ENCODE measurements at places on chromosomes 2 and 18.

DNA sequence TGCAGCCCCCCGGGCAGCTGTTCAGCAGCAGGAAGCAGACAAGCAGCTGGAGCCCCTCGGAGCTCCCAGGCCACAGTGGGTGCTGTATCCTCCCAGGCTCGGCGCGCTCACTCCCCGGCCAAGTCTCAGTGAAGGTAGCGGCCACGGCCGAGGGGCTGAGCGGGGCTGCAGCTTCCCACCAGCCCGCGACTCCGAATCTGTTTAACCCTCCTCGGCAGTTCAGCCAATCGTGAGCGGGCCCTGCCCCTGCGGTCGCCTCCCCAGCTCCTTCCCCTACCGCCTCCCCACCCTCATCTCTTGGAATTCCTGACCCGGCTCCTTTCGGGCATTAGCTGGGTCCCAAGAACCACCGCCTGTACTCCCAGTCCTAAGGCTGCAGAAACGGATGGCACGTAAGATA is at the start of gene RESP18:
Gene RESP18, minus strand, starts transcription at position 203 of the 400 bp plus-strand sequence.
- peaks cover 95% of the 10 kb centered on the region for H3K27me3 ChIP-seq
- no peaks in the 10 kb centered on the region for H3K4me1 ChIP-seq
- H3K4me3 ChIP-seq: no peak within 1 kb of the TSS
- DNase-seq: no peak
- H3K36me3 ChIP-seq: no peaks in the 10 kb centered on the region

DNA sequence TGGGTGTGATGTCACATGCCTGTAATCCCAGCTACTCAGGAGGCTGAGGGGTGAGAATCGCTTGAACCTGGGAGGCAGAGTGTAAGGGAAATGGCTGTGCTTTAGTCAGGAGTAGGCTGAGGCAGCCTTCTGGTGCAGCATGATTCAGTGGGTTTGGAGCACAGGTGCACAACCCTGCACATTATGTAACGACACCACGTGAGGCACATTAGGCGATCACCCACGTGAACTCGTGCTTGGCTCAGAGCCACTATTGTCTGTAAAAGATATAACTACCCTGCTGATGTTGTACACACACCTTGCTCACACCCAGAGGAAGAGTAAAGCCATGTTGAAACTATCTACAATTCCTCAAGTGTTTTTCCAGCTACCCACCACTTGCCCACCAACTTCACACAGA is 54.8 kb upstream of the ZC3H15 start:
- H3K27me3 ChIP-seq: no peaks in the 10 kb centered on the region
- H3K36me3 ChIP-seq: peaks cover 6% of the 10 kb centered on the region
- H3K27ac ChIP-seq: no peak overlapping the region
- no peak overlapping the region for H3K4me3 ChIP-seq

- no peak overlapping the region for H3K27ac ChIP-seq
- DNase-seq: no peak
- no peaks in the 10 kb centered on the region for H3K36me3 ChIP-seq
- peaks cover 11% of the 10 kb centered on the region for H3K27me3 ChIP-seq
Observed at GRCh38 chr18:32701313-32701712, 71.5 kb downstream of the KLHL14 start.

DNA sequence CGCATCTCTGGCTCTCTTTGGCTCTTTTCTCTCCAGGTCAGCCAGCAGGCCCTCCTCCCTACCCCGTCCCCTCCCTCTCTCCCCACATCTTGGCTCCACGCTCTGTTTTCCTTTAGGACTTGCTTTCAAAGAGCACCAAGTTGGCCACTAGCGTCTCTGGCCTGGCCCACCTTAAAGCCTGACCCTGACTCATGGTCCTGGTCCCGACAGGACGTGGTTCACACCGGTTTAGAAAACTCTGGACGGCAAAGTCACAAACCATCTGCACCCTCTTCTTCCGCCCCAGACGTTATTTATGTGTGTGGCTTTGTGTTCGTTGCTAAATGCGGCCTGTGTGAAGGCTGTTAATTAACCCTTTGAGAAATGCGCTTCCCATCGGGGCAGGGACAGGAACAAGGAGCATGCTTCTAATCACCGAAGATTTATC is 169.0 kb upstream of the HAAO start:
- no peaks in the 10 kb centered on the region for H3K36me3 ChIP-seq
- H3K4me1 ChIP-seq: peaks cover 30% of the 10 kb centered on the region
- H3K4me3 ChIP-seq: no peak overlapping the region
- peak overlapping the region; percentile 78 for H3K27ac ChIP-seq

DNA sequence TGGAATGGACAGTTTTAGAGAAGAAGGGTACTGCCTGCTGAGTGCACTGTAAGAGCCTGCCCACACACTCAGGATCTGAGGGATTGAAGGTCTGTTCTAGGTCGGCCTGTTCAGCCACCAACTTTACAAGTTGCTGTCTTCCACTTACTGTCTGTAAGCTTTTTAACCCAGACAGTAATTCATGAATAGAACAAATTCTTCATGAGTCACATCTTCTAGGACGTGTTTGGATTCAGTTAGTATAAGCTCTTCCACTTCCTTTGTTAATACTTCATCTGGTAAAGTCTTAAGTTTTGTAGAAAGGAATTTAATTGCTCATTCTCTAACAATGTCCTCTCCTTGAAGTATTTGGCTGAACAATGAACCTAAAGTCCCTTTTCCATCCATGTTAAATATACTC is 74.6 kb downstream of the PDE11A start:
- no peaks in the 10 kb centered on the region for H3K27me3 ChIP-seq
- DNase-seq: no peak
- no peak overlapping the region for H3K4me3 ChIP-seq
- no peaks in the 10 kb centered on the region for H3K36me3 ChIP-seq
- H3K27ac ChIP-seq: no peak overlapping the region

DNA sequence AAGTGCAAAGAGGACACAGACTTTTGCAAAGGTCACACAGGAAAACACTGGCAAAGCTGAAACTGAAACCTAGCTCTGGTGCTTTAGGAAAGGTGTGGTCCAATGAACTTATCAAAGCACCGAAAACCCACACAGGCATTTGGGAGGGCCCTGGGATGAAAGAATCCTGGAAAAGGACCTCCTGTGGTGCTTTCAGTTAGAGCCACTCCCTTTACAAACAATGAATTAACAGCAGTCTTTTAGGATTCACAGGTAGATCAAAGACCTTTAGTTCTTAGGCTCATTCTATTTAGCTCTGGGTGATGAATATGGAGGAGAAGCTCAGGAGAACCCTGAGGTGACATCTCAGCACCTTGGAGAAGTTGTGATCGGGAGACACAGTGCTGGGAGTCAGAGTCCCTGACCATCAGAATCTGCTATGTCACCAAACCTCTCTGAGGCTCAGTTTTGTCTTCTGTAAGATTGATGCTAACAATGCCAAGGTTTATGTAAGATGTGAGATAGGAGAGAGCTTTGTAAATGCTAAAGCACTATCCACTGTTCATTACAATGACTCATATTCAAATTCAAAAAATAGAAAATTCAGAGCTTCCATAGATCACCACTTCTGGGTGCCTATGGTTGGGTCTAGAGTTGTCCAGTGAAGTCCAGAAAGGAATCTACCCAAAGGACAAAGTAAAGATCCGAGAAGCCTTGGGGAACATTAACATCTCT is 39.3 kb downstream of the VSNL1 start:
- DNase-seq: no peak
- no peaks in the 10 kb centered on the region for H3K27me3 ChIP-seq
- H3K4me3 ChIP-seq: no peak overlapping the region
- H3K36me3 ChIP-seq: no peaks in the 10 kb centered on the region
- H3K4me1 ChIP-seq: peaks cover 7% of the 10 kb centered on the region

GRCh38 chr2:37459095-37459981 is 114.9 kb downstream of the QPCT start:
- no peaks in the 10 kb centered on the region for H3K27me3 ChIP-seq
- no peak overlapping the region for H3K4me3 ChIP-seq

DNA sequence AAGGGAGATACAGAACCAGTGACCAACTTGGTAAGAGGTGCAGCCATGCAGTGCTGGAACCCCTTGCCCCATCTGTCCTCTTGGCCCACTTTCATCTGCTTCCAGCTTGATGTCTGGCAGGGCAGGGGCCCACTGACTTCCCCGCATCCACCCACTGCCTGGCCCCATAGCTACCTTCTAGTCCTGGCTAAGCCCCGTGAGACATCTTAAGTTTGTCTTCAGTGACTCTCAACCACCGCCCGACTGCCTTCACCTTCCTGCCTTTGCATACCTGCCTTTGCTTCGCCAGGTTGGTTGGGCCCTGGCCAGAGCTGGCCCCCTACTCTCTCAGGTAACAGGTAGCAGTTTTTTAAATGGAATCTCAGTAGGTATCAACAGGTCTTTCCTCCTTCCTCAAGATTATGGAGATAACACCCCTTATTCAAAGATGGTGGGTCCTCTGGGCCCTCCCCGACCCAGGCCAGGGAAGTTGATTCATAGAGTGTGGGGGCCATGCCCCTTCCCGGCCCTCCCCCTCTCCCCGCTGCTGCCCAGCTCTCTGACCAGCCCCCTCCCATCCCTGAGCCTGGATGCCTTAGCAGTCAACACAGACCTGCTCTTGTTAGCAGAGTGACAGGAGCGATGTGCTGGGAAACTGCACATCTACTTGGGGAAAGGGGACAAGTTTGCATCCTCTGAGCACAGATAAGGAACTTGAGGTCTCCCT is 2.8 kb downstream of the ARID5A start:
- H3K4me3 ChIP-seq: no peak overlapping the region
- H3K27me3 ChIP-seq: peaks cover 38% of the 10 kb centered on the region
- peaks cover 6% of the 10 kb centered on the region for H3K4me1 ChIP-seq
- no peak for DNase-seq
- no peaks in the 10 kb centered on the region for H3K36me3 ChIP-seq

DNA sequence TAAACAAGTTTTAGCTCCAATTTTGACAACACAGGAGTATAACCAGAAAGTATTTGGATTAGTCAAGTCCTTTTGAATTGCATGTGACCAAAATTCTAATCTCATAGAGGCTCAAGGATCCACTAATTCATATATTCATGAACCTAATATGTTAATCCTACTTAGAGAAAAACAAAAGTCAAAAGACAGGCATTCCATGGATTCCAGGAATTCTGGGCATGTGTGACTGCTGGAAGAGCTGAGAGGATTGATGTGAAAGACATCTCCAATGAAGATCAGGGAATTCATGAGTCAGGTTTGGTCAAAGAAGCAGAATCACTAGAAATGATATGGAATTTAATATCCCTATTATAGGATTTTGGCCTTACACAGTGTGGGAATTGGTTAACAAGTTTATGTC is 1494.6 kb upstream of the DDX18 start:
- no peaks in the 10 kb centered on the region for H3K36me3 ChIP-seq
- no peak overlapping the region for H3K4me3 ChIP-seq
- DNase-seq: no peak
- H3K27ac ChIP-seq: no peak overlapping the region
